Esophagus mucosa (tissue), 1 donor: ENCODE measurements at places on chromosomes 3 and 15.

- no peak for ATAC-seq
These were observed 27.8 kb downstream of the ATP1B3 start for GRCh38 chr3:141904203-141904602.

DNA sequence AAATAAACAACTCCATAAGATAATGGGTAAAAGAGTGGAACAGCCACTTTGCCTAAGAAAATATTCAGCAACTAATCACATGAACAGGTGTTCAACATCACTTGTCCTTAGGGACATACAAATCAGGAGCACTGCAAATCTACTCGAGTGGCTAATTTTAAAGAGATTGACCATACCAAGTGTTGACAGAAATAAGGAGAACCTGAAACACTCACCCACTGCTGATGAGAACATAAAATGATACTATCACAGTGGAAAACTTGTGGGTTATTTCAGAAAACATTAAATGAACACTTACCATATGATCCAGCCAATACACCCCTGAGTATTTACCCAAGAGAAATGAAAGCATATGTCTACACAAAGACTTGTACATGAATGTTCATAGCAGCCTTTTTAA lies 70.5 kb downstream of the GABRB3 start:
- ATAC-seq: no peak

DNA sequence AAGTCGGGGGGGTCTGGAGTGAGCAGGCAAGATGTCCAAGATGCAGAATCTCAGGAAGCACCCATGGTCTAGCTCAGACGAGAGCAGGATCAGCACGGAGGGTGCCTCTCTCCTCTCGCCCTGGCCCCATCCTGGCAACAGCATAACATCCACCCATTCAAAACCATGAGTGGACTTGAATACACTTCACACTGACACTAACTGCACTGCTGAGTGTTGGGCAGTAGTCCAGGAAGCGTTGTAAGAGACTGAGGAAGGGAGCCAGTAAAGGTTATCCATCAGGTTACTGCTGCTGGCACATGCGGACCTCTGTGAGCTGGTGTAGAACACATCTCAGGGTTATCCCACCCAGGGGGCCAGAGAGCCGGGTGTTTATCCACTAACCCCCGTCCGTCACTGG lies 131.0 kb upstream of the TOPAZ1 start:
- ATAC-seq: no peak

- ATAC-seq: no peak
These were observed 41.9 kb downstream of the MEX3B start for GRCh38 chr15:82003916-82004315.

DNA sequence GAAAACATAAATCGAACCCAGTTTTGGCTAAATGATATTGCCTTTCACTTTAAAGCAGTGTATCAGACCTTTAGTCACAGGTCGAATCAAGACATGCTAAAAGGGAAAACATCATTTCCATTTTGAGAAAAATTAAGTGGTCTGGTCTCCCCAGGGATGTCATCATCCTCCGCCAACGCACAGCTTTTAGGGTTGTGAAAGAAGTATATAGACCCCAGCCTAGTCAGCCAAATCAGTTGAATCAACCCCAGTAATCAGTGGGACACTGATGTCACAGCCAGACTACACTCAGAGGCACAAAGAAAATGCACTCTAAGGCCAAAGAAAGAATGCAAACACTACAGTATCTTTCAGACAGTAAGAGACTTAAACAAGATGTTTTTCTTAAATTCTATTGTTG lies 187.4 kb downstream of the ZIC4 start:
- no peak for ATAC-seq

GRCh38 chr3:28905798-28906197 lies 375.1 kb upstream of the RBMS3 start:
- ATAC-seq: no peak
